ENCODE measurements at places on chromosomes 13 and 19.

DNA sequence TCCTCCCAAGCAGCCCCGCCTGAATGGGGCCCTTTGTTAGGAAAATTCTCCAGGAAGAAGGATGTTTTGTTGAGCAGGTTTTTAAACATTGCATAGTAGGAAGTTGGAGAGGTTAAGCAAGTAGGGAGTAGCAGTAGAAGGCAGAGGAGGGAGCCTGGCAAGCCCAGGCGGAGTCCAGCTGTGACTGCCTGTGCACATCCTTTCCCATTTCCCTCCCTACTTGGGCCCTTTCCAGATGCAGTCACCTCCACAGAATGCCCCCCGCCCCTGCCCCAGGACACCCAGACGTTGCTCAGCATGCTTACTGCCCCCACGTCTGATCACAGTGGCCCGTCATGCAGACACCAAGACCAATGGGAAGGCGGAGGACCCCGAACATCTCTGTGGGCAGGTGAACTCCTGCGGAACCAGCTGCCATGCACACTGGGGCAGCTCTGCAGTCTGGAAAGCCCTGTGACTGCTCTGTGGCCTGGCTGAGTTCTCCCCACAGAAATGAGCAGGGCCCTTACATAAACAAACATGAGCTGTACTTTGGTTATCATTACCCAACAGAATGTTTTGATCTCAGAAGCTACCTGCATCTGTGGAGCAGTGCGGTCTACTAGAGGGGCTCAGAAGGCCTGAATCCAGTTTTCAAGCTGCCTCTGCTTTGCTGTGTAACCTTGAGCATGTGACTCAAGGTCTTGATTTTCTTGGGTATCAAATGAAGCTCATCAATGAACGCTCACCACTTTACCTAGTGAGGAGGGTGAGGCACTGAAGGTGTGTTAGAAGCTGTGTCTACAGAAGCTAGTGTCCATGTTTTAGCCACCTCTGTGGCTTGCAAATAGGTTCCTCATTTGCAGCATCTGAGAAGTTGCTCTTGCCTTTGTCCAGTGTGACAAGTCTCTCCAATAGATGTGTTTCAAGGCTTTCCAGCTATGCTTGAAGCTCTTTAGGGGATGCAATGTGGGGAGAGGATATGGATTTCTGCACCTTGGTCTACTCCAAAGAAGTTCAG is 84.2 kb downstream of the TNFRSF19 start:
- DNase-seq: peak; percentile 23

DNA sequence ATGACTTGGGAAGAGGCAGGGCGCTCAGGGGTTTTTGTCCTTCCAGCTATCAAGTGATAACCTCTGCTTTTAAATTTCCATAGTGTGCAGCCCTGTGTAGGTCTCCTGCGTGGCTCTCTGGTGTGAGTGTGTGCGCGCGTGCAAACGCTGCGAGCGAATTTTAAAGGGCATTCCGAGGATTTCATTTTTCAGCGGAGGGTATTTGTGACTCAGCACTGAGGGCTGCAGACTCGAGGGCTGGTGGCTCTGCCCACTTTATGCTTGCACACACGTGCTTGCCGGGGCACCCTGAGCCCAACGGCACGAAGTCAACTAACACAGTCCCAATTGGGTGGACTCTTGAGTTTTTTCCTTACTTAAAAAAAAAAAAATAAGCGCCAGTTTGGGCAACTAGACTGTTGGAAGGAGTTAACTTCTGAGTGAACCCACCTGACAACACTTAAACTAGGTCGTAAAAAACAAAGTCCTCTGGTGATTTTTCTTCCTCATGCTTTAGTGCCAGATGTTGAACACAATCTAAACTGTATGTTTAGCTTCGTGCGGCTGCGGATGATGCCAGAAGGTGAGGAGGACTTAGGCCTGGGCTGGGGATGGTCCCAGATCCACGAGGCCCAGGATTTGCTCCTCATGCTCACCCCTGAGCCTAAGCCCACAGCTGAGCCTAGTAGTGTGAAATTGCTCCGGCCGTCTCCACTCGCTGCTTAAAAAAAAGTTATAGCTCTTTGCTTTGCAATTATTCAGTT is 2.1 kb downstream of the FGF9 start:
- no peak for DNase-seq

- DNase-seq: no peak
These were observed 3.1 kb downstream of the ADGRE1 start for GRCh38 chr19:6890401-6890913.

DNA sequence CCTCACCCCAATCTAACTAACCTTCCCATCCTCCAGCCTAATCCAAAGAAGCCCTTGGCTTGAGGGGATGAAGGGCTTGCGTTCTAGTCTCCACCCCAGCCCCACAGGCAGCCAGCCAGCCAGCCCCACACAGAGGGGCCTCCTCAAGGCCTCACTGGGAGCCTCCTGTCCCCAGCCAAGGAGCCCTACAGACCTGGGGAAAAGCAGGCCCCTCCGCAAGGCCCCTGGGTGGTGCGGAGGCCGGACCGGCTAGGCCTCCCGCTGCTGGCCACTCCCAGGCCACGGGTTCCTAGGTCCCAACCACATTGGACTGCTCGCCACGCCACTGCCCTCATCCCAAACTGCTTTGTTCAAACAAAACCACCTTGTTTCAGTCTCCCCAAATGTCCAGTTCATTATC is 78.0 kb downstream of the ZIC5 start:
- no peak for DNase-seq

GRCh38 chr13:35501661-35502235 is 25.3 kb upstream of the MAB21L1 start:
- no peak for DNase-seq

GRCh38 chr13:21364916-21365315 is 94.2 kb downstream of the ZDHHC20 start:
- no peak for DNase-seq

DNA sequence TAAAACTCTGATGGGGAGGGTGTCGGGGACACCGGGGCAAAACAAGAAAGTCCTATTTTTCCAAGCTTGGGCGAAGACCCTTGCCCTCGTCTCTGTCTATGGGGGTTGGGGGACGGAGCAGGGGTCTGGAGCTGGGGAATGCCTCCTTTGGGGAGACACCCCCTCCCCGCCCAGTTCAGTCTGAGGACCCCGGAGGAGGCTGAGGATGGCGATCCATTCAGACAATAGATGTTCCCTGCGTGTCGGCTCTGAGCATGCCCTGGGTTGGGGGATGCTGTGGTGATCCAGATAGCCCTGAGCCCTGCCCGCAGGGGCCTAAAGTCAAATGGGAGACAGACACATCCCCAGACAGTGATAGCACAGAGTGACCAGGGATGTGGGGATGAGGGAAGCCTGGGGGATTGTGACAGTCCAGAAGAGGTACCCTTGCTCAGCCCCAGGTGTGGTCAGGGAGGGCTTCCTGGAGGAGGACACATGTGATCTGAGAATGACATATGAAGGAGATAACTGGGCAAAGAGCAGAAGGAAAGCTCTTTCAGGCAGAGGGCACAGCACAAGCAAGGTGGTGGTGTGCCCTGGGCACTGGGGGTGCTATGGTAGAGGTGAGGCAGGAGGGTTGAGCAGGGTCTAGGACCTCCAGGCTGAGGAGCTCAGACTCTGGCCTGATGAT is 9.1 kb downstream of the LRFN3 start:
- no peak for DNase-seq

GRCh38 chr13:21670883-21671619 is at the start of gene FGF9:
Gene FGF9 (plus strand): TSS chr13:21671073. CDS start chr13:21671913, 840 bp downstream.
- peak; percentile 71 for DNase-seq

- peak; percentile 77 for DNase-seq
These were observed at the start of gene SCN1B for GRCh38 chr19:35030257-35031071. Gene SCN1B (plus strand): TSS chr19:35030470. CDS start chr19:35030821, 351 bp downstream.

DNA sequence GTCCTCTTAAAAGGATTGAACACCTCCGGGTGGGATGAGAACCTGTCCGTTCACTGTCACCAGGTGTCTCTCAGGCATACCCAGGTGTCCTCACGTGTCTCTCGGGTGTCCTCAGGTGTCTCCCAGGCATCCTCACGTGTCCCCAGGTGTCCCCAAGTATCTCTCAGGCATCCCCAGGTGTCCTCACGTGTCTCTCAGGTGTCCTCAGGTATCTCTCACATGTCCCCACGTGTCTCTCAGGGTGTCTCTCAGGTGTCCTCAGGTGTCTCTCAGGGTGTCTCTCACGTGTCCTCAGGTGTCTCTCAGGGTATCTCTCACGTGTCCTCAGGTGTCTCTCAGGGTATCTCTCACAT is 33.8 kb downstream of the ATP4B start:
- no peak for DNase-seq

DNA sequence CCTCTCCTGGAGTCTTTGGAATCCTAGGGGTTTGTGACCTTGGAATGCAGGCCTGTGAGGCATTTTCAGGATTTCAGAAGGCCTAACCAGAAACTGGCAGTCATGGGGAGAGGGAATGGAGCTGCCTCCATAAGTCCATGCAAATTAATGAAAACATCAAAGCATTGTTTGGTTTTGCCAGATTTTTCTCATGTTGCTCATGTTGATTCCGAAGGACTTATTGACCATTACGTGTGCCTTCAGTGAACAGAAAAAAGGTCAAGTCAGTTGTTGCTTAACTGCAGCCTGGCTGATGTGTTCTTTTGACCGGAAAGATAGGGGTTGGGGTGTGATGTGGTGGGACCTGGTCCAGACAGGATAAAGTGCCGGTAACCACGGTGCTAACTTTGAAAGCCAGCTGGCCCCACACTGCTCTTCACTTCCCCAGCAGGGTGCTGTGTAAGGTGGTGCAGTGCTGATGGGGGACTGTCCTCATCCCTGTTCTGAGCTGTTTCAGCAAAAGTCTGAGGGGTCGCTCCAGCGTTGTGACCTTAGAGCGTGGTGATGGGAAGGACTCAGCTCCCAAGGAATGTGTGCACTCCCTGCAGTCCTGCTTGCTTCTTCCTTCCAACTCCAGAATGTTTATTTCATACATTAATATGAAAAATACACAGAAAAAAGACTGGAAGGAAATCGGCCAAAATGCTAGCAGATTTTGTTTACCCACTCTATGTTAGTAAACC is 3.5 kb downstream of the RNF113B start:
- no peak for DNase-seq

DNA sequence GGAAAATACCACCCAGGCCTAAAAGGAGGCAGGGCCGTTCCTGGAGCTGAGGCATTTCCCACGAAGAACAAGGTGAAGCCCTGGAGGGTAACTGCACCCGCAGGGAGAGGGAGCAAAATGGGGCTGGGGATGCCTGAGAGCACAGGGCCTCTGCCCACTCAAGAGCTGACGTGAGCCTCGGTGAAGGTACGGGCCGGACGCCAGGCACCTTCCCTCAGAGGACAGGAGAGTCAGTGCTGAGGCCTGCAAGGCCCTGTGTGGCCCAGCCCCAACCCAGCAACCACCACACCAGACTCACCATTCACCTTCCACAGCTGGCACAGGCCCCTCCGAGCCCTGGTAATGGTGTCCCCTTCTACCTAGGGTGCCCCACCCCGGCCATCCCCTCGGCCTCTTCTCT is 36.3 kb downstream of the DNMT1 start:
- no peak for DNase-seq

- DNase-seq: no peak
These were observed 51.5 kb downstream of the RASA3 start for GRCh38 chr13:114080739-114081561.

- DNase-seq: no peak
These were observed 111.4 kb downstream of the ZAR1L start for GRCh38 chr13:32203736-32204135.

- DNase-seq: no peak
These were observed 149.1 kb upstream of the STARD13 start for GRCh38 chr13:33434676-33435075.

- no peak for DNase-seq
These were observed 57.9 kb downstream of the SMARCA4 start for GRCh38 chr19:11018763-11019162.

- no peak for DNase-seq
These were observed 3.8 kb upstream of the FAM98C start for GRCh38 chr19:38399081-38399480.

DNA sequence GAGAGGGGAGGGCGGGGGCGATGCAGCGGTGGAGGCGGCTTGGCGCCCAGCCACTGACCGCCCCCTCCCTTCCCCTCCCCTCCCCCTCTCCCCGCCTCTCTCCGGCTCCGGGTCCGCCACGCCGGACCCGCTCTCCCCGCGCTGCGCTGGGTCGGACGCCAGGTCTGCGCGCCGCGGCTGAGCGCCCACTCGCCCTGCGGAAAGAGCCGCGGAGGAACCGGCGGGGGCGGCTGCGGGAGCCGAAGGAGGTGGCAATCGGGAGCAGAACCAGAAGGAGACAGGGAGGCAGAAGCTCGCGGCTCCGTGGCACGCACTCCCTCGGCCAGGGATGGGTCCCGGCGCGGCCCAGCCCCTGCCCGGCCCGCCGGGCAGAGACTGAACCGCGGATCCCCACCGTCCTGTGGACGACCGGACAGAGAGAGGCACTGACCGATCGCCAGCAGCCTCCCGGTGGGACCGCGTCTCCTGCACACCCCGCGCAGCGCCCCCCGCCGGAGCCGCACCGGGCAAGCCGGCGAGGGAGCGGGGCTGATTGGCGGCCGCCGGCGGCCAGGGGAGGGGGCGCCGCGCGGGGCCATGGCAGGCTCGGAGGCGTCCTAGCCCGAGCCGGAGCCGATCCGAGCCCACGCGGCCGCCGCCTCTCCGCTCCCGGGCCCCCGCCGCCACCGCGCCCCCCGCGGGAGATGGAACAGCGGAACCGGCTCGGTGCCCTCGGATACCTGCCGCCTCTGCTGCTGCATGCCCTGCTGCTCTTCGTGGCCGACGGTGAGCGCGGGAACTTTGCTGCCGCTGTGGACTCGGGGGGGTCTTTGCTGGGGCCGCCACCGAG is at the start of gene VSTM2B:
Gene VSTM2B (plus strand): TSS at position 94 of the 829 bp plus-strand sequence. CDS start 590 bp downstream, at position 684.
- no peak for DNase-seq

GRCh38 chr19:4057931-4058692 is 8.6 kb downstream of the ZBTB7A start:
- DNase-seq: peak; percentile 90

DNA sequence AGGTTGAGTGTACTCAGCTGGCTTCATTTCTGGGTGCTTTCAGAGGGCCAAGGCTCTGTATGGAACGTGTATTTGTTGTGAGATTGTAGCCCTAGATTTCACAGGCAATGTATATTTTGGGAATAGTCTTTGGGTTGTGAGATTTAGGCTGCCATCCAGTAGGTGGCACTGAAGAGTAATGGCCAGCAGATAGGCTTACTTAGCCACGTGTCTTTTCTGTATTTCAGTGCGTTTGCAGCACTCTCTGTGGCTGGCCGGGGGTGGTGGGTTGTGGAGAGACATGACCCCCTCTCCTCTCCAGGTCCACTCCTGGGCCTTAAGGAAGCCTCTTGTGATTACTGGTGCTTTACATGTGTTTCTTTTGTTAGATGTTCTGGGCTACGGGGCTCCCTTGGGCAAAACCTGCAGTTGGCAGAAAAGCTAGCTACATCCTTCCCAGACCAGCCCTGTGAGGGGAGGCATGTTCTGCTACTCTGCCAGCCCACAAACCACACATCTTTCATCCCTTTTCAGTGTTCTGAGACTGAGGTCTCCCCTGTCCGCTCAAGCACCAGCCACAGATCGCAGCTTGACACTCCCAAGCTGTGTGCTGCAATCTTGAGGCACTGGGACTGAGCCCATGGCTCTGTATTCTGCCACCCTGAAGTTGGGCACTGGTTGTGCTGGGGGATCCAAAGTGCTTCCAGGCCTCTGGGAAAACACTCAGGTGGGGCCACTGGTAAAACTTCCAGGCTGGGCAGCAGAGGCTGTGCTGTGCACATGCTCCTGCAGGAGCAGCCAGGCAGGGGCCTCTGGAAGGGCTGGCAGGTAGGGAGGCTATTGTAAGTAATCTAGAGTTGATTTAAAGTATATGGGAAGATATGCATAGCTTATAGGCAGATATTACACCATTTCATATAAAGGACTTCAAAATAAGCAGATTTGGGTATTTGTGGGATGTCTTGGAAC is 1096.8 kb upstream of the PCDH20 start:
- DNase-seq: peak; percentile 1

GRCh38 chr13:50855681-50856080 is 12.2 kb upstream of the DLEU7 start:
- DNase-seq: no peak
